Inflammatory macrophage treated with lipopolysaccharide for 1 hour (primary cell): ENCODE measurements at places on chromosomes 6 and 20.

DNA sequence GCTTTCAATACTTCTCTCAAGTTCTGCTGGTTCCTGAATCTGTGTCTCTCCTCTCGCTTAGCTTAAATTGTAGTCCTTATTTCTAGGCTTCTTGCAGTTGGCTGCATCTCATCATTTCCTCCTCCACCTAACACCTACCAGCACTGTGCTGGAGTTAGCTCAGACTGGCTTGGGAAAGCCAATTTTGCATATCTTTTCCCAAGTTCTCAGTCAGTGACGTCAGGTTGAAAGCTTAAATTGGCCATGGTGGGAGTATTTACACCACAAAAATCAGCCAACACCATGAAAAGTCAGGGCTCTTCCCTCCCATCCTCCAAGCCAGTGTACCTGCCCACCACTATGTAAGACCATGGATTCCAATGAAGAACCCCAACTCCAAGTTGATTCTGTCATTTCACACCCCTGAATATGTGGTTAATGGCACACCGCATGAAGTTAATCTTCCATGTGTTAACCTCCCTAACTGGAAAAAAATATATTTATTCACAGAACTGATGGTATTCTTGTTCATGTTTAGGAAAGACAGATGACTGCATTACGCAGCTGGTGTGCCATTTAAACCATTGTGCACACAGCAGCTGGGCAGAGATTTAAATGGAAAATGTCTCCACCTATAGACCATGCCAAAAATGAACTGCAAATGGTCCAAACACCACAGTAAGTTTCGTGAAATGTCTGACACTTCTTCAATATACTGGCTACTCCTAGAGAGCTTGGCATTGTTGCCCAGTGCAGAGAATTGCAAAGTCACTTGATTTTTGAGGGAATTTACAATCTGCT is 274.1 kb upstream of the MAP3K7 start:
- no peak for DNase-seq

DNA sequence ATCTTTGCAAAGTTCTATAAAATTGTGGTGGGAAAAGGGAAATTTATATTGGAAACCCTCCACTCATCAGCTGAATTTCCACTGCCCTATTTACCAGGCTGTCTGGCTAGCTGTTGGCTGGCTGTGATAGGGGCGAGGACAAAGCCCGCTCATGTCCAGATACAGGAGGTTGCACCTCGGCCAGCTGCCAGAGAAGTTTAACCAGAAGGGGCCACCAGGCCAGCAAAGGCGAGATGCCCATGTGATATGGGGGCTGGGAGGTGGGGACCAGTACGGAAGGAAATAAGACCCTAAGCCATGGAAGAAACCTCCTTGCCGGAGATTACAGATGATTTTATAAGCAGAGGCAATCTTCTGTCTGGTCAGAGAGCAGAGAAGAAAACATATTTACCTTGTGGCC is 143.8 kb downstream of the FNDC1 start:
- DNase-seq = no peak

GRCh38 chr6:141685416-141685815 is 447.3 kb upstream of the GJE1 start:
- no peak for DNase-seq

GRCh38 chr20:62481425-62482145 is 5.8 kb upstream of the GATA5 start:
- no peak for DNase-seq

- no peak for DNase-seq
Observed at GRCh38 chr6:149935246-149935645, 6.6 kb upstream of the ULBP2 start.

DNA sequence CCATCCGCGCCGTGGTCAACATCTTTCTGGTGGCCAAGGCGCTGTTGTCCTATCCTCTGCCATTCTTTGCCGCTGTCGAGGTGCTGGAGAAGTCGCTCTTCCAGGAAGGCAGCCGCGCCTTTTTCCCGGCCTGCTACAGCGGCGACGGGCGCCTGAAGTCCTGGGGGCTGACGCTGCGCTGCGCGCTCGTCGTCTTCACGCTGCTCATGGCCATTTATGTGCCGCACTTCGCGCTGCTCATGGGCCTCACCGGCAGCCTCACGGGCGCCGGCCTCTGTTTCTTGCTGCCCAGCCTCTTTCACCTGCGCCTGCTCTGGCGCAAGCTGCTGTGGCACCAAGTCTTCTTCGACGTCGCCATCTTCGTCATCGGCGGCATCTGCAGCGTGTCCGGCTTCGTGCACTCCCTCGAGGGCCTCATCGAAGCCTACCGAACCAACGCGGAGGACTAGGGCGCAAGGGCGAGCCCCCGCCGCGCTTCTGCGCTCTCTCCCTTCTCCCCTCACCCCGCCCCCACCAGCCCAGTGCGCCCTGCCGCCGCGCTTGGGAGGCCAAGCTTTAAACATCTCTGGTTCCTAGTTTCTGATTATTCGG is 4.0 kb downstream of the SLC32A1 start:
- no peak for DNase-seq

- no peak for DNase-seq
Observed at GRCh38 chr20:31811796-31812728, 7.1 kb upstream of the MYLK2 start.

DNA sequence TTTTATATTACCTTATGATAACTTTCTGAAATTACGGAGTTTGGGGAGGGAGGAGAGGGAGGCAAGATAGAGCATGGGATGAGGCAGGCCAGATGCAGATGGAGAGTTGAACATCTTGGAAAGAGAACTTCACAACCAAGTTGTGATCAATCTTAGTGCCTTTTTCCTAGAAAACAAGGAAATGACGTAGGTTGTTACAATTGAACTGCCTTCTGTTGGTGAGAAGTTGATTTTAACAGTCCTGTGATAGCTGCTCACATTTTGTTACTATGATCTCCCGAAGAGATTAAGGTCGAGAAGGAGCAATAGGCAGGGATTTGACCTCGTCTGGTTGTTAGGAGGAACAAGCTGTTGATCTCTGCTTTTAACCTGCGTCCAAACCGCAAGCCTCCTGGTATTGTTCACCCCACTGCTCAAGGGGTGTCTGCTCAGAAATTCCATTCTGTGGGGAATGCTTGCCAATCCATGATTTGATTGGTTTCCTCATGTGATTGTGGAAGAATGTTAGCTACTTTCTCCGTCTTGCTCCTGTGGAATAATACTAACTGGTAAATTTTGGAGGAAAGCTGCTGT is 35.1 kb downstream of the TIAM2 start:
- DNase-seq = no peak

GRCh38 chr20:815914-816606 is 17.5 kb upstream of the FAM110A start:
- DNase-seq = peak; percentile 82

DNA sequence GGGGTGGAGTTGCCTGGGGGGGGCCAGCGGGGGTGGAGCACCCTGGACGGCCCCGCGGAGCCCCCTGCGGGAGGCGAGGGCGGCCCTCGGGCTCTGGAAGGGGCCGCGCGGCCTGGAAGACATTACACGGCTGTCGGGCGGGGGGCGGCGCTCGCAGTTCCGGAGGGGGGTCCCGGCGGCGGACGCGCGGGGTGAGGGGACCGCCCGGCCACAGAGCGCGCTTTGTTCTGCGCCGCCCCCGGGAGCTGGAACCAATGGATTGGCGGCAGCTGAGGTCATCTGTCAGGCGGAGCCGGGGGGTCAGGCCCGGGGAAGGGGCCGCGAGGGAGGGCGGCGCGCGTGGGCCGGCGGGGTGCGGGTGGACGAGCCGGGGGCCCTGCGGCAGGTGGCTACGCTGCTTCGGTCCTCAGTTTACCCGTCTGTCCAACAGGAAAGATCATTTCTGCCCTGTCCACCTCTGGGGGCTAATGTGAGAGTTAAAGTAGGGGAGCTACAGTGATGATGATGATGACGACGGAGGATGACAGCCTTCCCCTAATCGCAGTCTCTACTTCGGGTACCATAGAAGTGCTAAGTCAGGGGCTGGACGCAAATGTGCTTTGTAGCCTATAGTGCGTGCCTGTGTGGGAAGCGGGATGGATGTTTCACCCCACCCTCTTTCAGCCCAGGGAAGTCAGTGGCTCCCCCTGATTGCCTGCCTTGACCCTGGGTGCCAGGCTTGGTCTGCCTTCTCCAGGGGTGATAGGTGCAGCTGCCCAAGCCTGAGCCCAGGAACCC is 10.4 kb downstream of the SRXN1 start:
- no peak for DNase-seq

GRCh38 chr6:32952817-32953739 is at the start of gene HLA-DMA:
TSS of gene HLA-DMA (minus strand) at chr6:32953097. CDS start at chr6:32953036, 61 bp downstream.
- peak; percentile 100 for DNase-seq

DNA sequence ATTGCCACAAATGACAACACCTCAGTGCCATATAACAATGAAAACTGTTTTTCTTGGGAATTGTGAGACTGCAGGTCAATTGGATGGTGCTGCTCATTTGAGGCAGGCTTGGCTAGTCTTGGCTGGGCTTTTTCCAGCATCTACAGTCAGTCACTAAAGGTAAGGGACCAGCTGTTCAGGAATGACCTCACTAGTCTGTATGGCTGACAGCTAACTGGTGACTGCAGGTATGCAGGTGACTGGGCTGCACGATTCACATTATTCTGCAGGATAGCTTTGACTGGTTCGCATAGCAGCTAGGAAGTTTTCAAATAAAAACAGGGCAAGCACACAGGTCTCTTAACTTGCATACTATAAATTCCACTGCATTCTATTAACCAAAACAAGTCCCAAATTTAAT is 22.1 kb upstream of the HMGCLL1 start:
- no peak for DNase-seq

DNA sequence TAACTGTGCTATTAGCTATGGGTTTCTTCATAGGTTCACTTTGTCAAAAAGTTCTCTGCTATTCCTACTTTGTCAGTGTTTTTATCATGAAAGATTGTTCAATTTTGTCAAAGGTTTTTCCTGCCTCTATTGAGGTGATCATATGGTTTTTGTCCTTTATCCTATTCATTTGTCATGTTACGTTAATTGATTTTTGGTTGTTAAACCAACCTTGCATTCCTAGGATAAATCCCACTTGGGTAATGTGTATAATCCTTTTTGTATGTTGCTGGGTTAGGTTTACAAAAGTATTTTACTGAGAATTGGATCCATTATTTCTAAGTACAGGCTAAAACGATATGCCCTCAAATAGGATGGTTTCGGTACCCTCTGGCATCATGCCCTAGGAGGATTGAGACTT is 5.0 kb downstream of the PHACTR2 start:
- no peak for DNase-seq

GRCh38 chr6:106398621-106399020 is 38.1 kb downstream of the CRYBG1 start:
- DNase-seq = no peak

GRCh38 chr20:17467120-17467655 is 64.0 kb downstream of the BFSP1 start:
- DNase-seq = no peak

DNA sequence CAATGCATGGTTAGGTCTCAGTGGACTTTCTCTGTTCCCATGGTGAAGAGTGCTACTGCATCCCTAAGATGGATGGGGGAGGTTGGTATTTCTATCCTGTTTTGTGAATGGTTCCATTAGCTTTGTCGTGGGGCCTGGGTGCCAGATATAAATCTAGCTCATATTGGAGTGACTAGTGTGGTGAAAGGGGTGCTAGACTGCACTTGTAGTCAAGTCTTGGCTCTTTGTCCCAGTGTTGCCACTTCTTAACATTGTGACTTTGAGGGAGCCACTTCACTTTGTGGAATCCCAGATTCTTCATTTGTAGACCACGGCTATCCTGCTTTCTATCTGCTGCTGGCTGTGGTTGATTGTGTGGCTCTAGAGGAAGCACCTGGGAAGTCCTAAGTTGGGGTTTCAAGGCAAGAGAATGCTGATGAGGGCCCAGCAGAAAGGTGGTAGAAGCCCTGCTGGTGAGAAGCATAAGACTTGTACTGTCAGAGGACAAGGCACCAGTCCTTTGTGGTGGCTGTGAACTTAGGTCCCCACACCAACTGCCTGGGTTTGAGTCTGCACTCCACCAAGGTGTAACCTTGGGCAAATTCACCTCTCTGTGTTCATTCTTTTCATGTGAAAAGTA is 44.1 kb downstream of the VAPB start:
- no peak for DNase-seq

DNA sequence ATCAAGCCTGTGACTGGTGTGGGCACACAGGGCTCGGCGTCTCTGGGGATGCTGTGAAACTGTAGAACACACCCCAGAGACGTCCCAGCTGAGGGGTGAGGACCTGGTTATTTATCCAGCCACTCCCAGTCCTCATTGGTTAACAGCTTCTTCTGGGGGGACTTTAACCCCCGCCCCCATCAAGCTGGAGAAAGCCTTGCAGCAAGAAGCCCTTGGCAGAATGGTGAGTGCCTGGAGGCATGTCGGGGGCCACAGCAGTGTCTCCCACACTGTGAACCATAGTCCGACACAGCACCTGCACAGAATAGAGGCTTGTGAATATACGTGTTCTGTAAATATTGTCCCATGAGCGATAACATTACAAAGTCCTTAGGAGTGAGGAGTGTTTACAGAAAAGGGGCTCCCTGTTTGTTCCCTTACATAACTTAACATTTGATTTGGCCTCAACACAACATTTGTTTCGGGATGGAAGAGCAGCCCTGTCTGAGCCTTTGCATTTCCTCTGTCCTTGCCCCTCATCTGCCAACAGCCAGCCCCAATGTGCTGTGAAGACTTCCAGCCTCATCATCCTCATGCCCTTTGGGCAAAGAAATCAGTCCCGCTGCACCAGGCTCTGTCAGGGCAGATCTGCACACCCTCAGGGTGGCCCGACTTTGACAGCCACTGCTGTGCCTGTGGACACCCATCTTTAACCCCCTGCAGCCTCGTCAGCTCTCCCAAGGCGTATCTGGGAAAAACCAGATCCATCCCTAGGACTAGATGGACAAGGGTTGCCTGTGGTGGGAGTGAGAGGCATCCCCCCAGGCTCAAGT is 2.2 kb upstream of the RRBP1 start:
- DNase-seq = no peak

- no peak for DNase-seq
Observed at GRCh38 chr6:35359744-35360348, 17.5 kb downstream of the PPARD start.

- no peak for DNase-seq
Observed at GRCh38 chr6:24798740-24799540, at the start of gene ARMH2. TSS of gene ARMH2 (minus strand) at chr6:24798917. CDS start at chr6:24798857, 60 bp downstream.

DNA sequence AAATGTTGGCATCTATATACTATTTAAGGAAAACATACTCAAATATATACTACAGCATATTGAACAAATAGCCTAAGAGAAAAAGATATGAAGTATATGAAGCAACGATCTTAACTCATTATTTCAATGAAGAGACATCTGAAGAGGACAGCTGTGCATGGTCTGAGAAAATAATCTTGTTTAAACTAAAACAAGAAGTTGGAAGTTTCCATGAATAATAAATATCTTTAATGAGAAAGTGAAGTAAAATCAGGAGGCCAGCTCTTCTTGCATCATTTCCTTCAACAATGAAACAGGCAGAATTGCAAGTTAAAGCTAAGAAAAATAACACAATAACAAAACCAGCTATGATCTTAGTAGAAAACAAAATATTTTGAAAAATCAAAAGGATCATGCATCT is 1265.4 kb upstream of the MAP3K7 start:
- no peak for DNase-seq

GRCh38 chr20:18849131-18849530 is 35.5 kb downstream of the SCP2D1 start:
- no peak for DNase-seq

- DNase-seq = no peak
Observed at GRCh38 chr6:88858455-88858854, 105.0 kb downstream of the RNGTT start.

- no peak for DNase-seq
Observed at GRCh38 chr6:135311446-135312200, 130.5 kb downstream of the MYB start.

- no peak for DNase-seq
Observed at GRCh38 chr20:37245216-37246150, 16.1 kb downstream of the GHRH start.

GRCh38 chr6:170297576-170298330 is 6.9 kb upstream of the DLL1 start:
- no peak for DNase-seq
